ENCODE measurements at places on chromosomes 7 and 10. TPM values are rescaled to one million over a fixed set of nuclear protein-coding genes. Genes with fewer than 3 reads are reported as not detected.

PRPS1L1 gene
- not detected for polyA plus RNA-seq

DNAJC9 gene
- polyA plus RNA-seq: 13.1 TPM

TECPR1 gene
- polyA plus RNA-seq: 5.0 TPM

TMEM236 gene
- 0.01 TPM for polyA plus RNA-seq

SIRT1 gene
- 12.9 TPM for polyA plus RNA-seq

CABCOCO1 gene
- polyA plus RNA-seq: 0.83 TPM

INHBA gene
- 28.1 TPM for polyA plus RNA-seq

All from AG04450 (cell line).